Activated naive CD4-positive, alpha-beta T cell treated with anti-CD3 and anti-CD28 coated beads, Interleukin-2, amount 50 U/mL, for 16 hours (primary cell): ENCODE measurements at places on chromosomes 12 and 14.
A peak's percentile ranks its signal among the peaks of the same experiment; 100 is the strongest.

GRCh38 chr12:108856170-108856427 lies 1.3 kb downstream of the SSH1 start:
- no peak for DNase-seq

DNA sequence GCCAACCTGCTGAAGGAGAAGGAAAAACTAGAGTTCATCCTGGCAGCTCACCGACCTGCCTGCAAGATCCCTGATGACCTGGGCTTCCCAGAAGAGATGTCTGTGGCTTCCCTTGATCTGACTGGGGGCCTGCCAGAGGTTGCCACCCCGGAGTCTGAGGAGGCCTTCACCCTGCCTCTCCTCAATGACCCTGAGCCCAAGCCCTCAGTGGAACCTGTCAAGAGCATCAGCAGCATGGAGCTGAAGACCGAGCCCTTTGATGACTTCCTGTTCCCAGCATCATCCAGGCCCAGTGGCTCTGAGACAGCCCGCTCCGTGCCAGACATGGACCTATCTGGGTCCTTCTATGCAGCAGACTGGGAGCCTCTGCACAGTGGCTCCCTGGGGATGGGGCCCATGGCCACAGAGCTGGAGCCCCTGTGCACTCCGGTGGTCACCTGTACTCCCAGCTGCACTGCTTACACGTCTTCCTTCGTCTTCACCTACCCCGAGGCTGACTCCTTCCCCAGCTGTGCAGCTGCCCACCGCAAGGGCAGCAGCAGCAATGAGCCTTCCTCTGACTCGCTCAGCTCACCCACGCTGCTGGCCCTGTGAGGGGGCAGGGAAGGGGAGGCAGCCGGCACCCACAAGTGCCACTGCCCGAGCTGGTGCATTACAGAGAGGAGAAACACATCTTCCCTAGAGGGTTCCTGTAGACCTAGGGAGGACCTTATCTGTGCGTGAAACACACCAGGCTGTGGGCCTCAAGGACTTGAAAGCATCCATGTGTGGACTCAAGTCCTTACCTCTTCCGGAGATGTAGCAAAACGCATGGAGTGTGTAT lies 2.4 kb downstream of the FOS start:
- no peak for DNase-seq

DNA sequence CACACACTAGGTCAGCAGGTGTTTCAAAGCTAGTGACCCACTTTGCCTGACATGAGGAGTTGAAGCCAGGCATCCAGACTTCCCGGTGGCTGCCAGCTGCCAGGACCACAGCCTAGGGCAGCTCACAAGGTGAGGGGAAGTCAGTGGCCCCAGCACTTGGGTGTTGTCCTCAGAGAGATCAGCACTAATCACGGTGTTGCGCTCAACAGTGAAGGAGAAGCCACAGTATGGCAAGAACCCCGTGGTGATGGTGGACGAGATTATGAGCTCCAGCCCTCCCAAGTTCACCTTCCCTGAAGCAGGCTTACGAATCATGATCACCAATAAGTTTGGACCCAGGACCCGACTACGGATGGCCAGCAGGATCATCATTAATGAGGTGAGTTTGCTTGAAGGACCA lies 59.9 kb upstream of the RIN3 start:
- DNase-seq = no peak

DNA sequence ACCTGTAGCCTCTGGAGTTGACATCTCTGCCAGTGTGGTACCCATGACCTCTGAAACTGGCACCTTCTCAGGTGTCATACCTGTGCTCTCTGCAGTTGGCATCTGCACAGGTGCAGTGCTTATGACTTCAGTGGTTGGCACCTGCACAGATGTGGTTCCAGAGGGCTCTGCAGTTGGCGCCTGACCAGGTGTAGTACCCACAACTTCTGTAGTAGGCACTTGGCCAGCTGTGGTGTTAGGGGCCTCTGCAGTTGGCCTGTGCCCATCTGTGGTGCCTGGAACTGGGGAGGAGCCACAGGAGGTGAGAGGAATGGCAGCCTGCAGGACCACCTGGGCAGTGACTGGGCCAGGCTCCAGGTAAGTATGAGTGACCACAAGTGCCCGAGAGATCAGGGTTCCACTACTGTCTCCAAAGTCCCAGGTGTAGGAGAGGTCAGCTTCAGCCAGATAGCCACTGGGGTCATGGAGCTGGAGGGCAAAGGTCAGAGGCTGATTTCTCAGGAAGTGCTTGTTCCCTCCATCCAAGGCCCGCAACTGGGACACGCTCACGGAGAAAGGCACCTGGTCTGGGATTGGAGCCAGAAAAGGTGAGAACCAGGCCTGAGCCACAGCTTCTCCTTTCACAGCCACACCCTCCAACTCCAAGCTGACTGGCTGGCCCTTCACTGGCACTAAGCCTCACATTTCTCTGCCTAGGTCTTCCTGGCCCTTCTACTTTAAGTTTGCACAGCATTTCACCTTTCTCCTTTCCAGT lies 8.6 kb downstream of the PMEL start:
- no peak for DNase-seq

DNA sequence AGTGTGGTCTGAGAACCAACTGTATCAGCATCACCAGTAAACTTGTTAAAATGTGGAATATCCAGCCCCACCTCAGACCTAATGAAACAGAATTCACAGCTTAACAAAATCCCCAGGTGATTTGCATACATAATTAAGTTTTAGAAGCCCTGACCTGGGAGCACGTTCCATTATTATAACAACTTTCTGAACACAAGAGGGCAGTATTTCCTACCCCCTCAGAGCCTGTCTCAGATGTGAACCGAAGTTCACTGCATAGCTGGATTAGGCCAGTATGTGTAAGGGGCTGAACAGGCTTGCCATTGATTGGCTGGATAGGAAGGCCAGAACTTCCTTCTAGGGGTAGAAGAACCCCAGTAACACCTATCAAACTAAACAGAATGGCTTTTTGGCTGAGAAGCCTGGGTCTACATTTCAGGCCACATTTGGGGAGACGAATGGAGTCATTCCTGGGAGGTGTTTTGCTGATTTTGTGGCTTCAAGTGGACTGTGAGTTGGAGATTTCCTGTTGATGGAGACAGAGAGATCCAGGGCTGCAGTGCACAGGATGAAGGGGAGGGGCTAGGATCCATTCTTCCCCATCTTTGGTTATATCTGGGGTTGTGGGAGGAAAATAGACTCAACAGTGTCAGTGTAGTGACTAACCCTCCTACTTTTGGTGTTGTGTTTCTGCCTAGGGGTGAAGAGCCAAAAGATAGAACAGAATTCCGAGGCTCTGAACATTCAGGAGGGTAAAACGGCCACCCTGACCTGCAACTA lies 94.7 kb upstream of the OR4E1 start:
- no peak for DNase-seq

- DNase-seq = no peak
Observed at GRCh38 chr12:108302403-108303311, 36.5 kb downstream of the CMKLR1 start.

GRCh38 chr12:29783773-29784666 lies at the start of gene TMTC1:
Gene TMTC1 (minus strand): TSS chr12:29783942. CDS start chr12:29783751, 191 bp downstream.
- DNase-seq = no peak

DNA sequence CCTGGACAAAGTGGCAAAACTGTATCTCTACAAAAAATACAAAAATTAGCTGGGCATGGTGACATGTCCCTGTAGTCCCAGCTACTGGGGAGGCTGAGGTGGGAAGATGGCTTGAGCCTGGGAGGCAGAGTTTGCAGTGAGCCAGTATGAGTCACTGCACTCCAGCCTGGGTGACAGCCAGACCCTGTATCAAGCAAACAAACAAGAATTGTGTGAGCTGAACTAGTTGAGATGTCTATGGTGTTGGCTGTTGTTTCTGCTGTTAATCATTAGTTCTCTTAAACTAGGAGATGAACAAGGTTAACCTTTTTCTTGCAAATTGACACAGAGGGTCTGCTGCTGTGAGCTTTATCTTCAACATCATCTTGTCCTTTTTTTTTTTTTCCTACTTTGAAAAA lies 23.6 kb downstream of the RASSF3 start:
- peak; percentile 18 for DNase-seq

GRCh38 chr12:130300737-130301535 lies 36.8 kb upstream of the PIWIL1 start:
- no peak for DNase-seq

DNA sequence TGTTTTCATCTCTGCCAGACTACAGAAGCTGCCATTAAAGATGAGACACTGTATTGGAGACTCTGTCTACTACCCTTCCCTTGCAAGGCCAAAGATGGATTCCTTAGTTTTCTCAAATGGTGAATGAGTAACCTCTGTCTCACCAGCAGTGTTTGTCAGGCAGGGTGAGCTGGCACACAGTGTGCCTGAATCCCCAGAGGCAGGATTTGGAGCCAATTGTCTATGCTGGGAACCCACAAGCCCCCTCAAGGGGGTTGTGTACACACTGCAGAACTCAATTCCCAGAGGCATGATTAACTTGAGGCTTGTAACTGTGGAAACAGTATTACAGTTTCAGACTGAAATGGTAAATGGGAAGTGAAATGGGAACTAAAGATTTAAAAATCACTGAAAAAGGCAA lies 136.8 kb upstream of the PTPRB start:
- no peak for DNase-seq

GRCh38 chr14:96863327-96863985 lies 66.3 kb downstream of the VRK1 start:
- no peak for DNase-seq

DNA sequence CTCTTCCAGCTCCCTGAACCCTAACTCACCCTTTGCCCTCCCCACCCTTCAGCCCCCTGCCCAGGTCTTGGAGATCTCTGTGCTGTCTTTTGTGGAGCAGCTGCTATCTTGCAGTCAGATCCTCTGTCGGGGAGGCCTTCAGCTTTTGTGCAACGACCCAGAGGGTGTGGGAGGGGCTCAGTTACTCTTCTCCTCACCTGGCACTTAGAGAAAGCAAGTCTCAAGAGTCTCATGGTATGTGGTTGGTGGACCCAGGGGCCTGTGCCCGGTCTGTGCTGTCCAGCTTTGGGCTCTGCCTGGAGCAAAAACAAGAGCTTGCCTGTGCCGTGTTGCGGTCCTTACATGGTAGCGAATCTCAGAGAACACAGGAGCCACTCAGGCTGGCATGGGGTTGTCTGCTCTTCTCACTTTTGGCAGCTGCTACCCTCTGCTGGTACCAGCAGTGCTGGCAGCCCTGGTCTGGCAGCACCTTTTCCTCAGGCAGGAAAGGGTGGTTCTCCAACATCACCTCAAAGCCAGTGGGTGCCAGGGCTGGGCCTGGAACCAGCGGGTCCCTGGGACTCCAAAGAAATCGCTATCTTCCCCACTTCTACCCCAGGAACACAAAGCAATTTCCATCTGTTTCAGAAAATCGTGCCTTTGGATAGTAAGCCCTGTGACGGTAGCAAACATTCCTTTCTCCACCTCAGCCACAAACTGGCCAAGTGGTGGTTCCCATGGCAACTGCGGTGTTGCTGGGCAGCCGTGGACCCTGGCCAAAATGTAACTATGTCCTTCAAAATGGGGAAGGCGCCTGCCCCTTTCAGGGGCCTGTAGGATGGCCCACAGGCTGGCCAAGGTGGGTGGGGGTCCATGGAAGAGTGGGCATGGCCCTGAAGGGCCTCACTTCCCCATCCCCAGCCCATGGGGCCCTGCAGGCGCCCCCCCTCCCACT lies 90.0 kb downstream of the RIN3 start:
- DNase-seq = peak; percentile 66

GRCh38 chr12:114166362-114166761 lies 200.2 kb upstream of the RBM19 start:
- no peak for DNase-seq

GRCh38 chr14:104390221-104390931 lies 189.2 kb upstream of the C14orf180 start:
- DNase-seq = no peak

DNA sequence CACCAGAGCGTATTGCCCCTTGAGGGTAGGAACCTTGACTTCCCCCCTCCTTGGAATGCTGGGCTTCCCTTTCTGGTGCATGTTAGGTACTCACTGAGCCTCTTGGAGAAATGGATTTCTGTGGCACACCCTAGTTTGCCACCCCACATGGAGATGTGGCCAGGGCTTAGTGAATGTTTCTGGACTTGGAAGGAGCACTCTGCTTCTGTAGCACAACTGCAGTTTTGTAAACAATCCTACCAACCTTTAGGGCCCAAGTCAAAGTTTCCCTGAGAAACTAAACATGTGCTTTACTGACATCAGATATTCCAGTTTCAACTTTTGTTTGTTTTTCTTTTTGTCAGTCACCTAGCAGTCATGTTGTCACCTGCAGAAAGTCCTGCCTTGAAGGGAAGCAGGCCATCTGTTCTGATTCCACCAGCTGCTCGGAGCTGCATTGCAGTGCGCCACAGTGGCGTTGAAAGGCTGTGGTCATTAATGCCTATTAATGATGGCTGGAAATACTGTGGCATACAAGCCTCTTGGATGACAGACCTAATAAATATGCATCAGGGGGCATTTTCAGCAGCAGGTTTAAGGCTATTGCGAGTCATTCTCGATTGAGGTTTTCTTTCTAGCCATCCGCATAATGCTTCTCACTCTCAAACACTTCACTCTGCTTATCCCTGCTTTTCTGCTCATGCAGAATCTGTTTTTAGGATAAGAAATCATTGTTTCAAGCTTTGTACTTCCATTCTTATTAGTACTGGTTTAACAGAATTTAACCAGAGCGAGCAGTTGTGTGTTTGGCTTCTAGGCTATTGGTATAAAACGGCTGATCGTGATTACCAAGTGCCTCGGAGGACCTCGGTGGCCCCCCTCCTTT lies 7.8 kb downstream of the PELI2 start:
- no peak for DNase-seq

- peak; percentile 29 for DNase-seq
Observed at GRCh38 chr14:89378119-89378518, 38.9 kb downstream of the FOXN3 start.

DNA sequence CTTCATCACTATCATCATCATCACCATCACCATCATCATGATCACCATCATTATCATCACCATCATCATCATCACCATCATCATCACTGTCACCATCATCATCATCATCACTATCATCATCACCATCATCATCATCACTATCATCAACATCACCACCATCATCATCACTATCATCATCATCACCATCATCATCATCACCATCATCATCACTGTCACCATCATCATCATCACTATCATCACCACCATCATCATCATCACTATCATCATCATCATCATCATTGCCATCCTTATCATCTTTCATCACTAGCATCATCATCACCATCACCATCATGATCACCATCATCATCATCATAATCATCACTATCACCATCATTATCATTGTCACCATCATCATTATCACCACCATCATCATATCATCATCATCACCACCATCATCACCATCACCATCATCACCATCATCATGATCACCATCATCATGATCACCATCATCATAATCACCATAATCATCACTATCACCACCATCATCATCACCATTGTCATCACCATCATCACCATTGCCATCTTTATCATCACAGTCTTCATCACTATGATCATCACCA lies 38.1 kb downstream of the SVOP start:
- no peak for DNase-seq

- no peak for DNase-seq
Observed at GRCh38 chr12:105454688-105455087, 124.2 kb downstream of the C12orf75 start.

- no peak for DNase-seq
Observed at GRCh38 chr12:42696406-42697149, 107.0 kb upstream of the PRICKLE1 start.

- no peak for DNase-seq
Observed at GRCh38 chr12:80205960-80206359, 106.6 kb downstream of the OTOGL start.

- no peak for DNase-seq
Observed at GRCh38 chr14:91171291-91171690, 57.4 kb downstream of the DGLUCY start.
